ENCODE measurements at places on chromosomes 5 and 9. TPM values are rescaled to one million over a fixed set of nuclear protein-coding genes. Genes with fewer than 3 reads are reported as not detected.

QRFP gene
- not detected for total RNA-seq

ASPN gene
- not detected for total RNA-seq

- DNase-seq = no peak
These were observed 440.6 kb upstream of the PAPPA start for GRCh38 chr9:115712981-115713380.

DNA sequence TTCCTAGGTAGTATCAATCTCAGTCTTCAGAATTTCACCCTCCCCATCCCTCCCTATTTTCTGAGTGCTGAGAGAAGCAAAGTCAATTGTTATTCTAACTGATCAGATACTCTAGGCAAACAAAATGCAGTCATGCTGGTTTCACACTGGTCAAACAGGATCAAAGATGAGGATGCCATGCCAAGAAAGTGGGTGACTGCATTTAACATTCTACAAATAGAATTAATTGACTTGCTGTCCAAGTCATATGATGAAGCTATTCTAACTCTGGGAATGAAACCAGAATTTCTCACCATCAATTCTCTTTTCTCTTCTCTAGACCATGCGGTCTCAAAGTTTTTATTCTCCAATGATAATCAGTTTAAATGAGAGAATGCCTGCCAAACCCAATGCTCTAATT lies 112.5 kb downstream of the CTNND2 start:
- DNase-seq = no peak
